IMR-90 (cell line): ENCODE measurements at places on chromosomes 16 and 17. TPM values are rescaled to one million over a fixed set of nuclear protein-coding genes. Genes with fewer than 3 reads are reported as not detected.

The CA7 gene
- total RNA-seq, result not detected in 2 replicates

The SAMD14 gene
- 1.4 TPM in 2 replicates for total RNA-seq

The CCL8 gene
- total RNA-seq, result not detected in 2 replicates

The ATF7IP2 gene
- total RNA-seq, result 2.7 and 2.8 TPM in 2 replicates

The CHST6 gene
- total RNA-seq, result under 0.01 TPM in 2 replicates

The MMP2 gene
- 164 and 240 TPM in 2 replicates for total RNA-seq

The TMEM88 gene
- total RNA-seq, result not detected in 2 replicates

The GNGT2 gene
- total RNA-seq, result 0.18 and 0.56 TPM in 2 replicates

The TBX2 gene
- 20.1 and 23.6 TPM in 2 replicates for total RNA-seq

The TEX14 gene
- total RNA-seq, result not detected in 2 replicates

The KRT32 gene
- total RNA-seq, result not detected in 2 replicates

The DCAF7 gene
- total RNA-seq, result 31.4 and 40.9 TPM in 2 replicates

The SPATA32 gene
- total RNA-seq, result under 0.01 and 0.18 TPM in 2 replicates

The GAS7 gene
- total RNA-seq, result 5.0 and 6.4 TPM in 2 replicates

The KRTAP4-16 gene
- total RNA-seq, result not detected in 2 replicates

The HIGD1B gene
- not detected in 2 replicates for total RNA-seq

The CCL1 gene
- total RNA-seq, result not detected in 2 replicates

The SEZ6L2 gene
- total RNA-seq, result 0.72 and 0.83 TPM in 2 replicates

The SLC6A4 gene
- total RNA-seq, result under 0.01 TPM in 1 of 2 replicates, not detected in the other

The CIBAR2 gene
- total RNA-seq, result 0.18 TPM in 1 of 2 replicates, not detected in the other

The TBC1D3 gene
- not detected in 2 replicates for total RNA-seq

The PPY gene
- not detected in 2 replicates for total RNA-seq

The HSPB9 gene
- total RNA-seq, result not detected in 2 replicates

The OVCA2 gene
- 38.7 and 42.2 TPM in 2 replicates for total RNA-seq

The ABCA8 gene
- total RNA-seq, result 1.8 and 2.8 TPM in 2 replicates
